ENCODE measurements at places on chromosomes 2 and 18.

GRCh38 chr18:6757931-6758330 is 28.4 kb downstream of the ARHGAP28 start:
- no peak for DNase-seq

DNA sequence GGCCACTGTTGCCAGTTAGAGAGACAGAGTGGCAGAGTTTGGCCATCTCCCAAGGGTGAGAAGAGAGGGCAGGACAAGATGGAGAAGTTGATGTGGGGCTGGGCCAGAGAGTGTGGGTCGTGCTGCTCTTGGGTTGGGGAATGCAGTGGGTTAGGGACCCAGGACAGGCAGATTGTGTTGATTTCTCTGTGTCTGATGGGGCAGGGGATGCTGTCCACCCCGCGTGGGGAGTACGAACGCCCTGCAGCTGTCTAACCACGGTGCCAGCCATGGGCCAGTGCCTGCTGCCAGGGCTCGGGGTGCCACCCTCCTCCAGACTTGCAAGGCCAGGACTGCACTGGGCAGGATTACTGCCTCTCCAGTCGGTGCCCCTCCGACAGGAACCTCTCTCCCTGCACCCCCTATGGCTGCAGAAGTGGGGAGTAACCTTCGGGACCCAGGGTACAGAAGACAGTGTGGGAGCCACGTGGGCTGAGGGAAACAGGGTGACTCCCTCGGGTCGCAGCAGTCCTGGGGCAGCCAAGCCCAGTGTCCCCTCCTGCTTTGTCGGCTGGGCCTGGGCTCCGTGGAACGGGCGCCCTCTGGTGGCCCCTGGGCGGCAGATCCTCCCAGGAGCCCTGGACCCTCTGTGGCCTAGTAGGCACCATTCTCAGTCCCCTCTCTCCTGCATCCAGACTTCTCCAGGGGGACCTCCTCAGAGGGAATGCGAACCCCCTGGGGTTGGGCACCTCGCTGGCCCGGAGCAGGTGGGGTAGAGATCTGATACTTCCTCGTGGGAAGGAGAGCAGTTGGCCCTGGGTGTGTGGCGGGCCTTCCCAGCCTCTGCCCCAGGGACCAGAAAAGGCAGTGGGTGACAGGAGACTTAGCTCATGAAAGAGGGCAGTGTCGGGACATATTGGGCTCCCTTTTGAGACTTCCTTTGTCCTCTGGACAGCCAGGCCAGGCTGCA is 2.7 kb downstream of the GPC1 start:
- peak; percentile 59 for DNase-seq

DNA sequence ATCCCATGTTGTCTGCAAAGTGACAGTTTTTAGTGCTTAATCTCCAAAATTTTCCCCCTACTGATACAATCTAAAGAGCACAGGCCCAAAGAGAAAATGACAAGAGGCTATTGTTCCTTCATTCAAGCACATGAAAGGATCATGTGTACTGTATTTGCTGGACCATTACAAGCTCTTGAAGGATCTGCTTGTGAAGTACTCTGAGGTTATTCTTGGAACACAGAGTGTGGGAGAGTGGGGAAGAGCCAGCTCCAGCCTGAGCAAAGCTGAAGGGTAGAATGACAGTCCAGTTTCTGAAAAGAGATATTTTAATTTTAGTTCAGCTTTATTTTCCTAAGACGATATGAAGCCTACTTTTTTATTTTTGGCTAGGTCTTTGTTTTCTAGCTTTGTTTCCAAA is 112.2 kb downstream of the GALNT3 start:
- DNase-seq = no peak

- no peak for DNase-seq
Measured at GRCh38 chr2:79437433-79438267, 75.2 kb upstream of the CTNNA2 start.

DNA sequence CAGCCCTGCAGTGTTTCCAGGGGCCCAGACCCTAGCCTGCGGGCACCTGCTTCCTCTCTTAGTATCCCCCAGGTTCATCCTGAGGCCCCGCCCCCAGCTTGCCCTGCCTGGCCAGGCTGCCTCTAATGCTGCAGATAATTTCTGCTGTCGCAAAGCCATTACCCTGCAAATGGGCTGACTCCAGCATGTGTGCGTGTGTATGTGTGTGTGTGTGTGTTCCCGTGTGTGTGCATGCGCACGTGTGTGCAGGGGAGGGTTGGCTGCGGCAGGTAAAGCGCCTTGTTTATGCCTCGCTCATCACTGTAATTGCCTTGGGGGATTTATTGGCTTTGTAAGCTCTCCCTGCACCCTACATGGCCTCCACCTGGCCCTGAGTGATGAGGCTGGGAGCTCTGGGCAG is 7.6 kb upstream of the PRSS56 start:
- DNase-seq = no peak

DNA sequence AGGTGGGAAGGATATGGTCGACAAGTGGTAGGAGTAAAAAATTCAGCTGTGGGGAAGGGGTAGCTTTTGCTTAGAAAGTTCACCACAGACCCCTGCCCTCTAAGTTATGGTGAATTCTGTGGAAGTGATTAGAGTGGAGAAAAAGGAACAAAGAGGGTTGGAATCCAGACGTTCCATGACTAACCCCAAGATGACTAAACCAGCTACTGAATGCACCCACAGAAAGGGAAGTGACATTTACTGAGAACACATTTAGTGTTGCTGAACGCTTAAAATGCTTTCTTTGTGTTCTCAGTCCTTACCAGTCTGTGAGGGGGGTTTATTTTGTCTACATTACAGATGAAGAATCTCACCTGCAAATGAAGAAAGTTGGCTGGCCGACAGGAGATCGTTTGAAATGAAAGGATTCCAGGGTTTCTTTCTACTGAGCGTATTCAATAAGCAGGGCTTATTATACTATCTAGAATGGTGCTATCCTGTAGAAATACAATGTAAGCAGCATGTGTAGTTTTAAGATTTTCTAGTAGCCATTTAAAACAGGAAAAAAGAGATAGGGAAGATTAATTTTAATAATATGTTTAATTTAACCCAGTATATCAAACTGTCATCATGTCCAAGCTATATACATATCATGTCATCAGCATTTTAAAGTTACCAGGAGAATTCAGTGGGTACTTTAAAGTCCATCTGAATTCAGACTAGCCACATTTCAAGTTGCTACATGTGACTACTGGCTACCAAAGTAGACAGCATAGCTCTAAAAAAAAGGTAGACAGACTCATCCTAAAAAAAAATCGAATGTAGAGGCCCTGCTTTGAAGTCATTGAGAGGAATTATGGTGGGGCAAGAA is 60.1 kb downstream of the LIMS1 start:
- DNase-seq = peak; percentile 95

DNA sequence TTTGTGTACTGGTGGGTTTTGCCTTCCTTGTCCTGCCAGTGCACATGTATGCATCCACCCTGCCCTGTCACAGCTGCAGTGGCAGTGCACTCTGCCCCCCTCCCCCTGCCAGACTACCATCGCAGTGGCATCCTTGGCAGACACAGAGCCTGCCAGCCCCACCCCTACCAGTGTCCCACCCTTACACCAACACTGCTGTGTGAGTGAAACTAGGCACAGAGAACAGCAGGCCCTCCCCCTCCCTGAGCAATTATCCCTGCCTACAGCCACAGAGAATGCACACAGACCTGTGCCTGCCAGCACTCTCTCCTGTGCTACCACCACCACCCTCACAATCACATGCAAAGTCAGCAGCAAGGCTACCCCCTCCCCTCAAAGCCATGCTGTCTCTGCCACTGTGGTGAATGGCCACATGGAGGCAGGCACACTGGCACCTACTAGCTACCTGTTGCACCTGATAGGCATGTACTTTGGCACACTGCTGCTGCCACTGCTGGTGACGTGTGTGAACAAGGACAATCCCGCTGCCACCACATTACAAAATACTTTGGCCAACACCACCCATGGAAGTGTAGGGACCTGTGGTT is 239.8 kb downstream of the CALCRL start:
- no peak for DNase-seq

DNA sequence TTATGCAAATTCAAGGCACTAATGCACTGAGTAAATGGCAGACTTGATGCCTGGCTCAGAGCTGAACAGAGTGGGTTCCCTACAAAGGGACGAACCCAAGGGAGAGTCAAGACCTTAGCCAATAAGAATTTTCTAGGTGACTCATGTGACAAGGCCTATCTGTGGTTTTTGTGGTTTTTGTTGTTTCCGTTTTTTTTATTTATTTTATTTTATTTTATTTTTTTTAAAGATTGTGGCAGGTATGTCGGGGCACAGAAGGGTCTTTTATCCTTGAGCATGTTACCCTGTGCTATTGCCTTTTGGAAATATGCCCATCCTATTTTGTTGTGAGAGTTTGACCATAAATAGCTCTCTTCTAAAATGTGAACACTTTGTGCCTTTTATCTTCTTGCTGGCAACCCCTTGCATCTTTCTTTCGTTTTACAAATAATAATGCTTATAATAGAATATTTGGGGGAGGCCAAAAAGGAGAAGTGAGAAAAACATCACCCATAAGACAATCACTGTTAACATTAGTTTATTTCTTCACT is 113.4 kb upstream of the AQP4 start:
- DNase-seq = no peak

GRCh38 chr2:204268971-204269370 is 276.3 kb upstream of the PARD3B start:
- no peak for DNase-seq

DNA sequence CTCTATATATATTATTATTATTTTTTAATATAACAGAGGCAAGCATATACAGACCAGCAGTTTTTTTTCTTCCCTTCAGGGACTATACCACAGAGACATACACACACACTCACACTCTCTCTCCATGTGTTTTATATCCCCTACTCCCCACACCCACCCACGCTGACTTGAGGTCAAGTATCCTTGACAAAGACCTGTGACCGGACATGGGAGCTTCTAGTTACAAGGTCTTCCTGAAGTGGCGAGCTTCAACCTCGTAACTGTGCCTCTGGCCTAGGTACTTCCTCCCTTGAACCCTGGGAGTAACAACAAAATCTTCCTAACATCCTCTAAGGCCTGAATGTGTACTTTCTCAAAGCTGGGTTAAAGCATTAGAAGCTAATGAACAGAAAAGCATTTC is 52.5 kb downstream of the POLR1A start:
- DNase-seq = no peak

GRCh38 chr18:9869715-9870430 is 15.9 kb upstream of the TXNDC2 start:
- DNase-seq = peak; percentile 89

DNA sequence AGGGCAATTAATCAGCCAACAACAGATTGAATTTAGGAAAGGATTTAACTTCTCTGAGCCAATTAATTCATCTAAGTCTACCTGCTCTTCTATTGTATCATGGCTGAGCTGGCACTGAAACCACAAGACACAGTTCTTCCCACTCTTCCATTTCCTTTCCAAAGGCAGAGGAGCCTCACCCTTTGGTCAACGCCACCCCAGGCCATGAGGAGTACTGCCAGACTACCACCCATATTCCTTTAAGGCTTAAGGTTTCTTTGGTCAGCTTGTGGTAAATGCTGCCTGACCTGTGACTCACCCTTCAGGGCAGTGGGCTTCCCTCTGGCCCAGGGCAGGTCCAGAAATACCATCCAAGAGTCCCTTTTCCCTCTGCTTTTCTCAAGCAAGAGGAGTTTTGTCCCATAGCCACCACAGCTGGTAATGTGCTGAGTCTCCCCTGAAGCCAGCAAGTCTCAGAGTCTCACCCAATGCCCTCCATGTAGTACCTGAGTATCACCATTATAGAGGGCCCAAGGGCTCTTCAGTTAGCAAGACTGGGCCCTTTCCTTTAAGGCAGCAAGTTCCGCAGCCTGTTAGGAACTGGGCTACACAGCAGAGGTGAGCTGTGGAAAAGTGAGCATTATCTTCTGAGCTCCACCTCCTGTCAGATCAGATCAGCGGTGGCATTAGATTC is 900.5 kb upstream of the CRIM1 start:
- DNase-seq = peak; percentile 42

DNA sequence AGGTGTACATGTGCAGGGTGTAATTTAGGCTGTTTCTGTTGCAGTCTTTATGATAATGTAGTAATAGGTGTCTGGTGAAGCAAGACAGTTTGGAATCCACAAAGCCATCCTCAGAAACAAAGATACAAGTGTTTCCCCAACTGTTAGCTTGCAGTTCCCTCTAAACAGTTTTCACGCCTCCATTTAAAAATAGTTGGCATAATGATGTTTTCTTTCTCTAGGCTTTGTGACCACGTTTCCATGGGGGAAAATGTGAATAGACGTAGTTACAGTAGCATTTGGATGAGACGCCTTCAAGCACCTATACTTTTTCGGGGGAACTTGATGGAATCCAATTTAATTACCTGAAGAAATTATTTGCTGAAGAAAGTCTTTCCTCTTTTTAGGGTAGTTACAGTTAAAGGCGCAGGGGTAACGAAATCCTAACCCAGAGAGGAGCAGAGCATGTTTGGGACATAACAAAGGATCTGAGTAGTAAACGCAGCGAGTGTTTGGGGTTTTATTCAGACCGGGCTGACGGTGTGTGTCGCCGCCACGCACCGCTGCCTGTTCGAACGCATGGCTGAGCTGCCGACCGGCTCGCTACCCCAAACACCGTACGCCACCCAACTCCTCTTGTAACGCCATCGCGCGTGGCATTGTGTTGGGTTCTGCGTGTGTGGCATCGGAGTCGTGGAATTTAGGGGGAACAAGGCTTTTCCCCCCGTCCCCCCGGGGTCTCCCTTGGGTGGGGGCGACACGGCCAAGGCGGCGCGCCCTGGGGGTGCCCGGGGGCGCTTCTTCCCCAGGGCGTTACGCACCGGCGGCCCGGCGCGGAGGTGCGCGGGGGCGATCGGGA is 681 bp upstream of the NRP2 start:
- peak; percentile 32 for DNase-seq

- no peak for DNase-seq
Measured at GRCh38 chr2:213016984-213017351, 134.4 kb downstream of the IKZF2 start.

DNA sequence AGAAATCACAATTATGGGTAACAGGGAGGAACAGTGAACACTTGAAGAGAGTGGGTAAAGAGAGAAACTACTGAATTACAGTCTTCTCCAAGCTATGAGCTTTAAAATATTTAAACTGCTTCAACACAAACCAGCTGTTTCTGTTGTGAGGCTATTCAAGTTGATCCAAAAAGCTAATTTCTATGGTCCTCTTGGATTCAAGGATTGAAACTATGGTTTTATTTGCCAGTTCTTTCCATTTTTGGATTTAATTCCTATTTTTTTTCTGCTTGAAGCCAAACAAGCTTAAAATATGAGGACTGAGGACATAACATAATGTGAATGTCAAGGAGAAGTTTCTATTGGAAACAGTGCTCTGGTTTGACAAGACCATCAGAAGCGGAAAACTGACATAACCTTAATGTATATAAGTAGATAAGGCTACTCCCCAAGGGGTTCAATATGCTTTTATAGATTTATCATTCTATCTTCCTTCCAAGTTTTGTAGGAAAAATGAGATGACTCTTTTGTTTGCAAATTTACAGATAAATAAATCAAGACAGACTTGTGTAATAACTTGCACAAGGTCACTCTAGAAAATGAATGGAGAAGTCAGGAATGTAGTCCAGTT is 60.7 kb upstream of the AQP4 start:
- no peak for DNase-seq

DNA sequence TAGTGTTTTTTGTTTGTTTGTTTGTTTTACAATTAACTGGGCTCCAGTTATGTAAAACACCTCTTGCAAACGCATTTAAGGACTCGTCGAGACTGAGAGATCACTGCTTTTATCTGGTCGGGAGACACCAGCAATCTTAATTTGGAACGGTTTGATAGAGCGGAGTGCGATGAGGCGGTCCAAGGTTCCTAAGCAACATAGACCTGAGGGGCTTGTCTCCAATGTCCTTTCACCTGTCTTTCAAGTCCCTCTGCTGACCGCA is 729 bp upstream of the SELENOI start:
- DNase-seq = no peak

Measured in RPMI7951 (cell line).